ENCODE measurements at places on chromosomes 1 and 21.
A peak's percentile ranks its signal among the peaks of the same experiment; 100 is the strongest.

- peak; percentile 76 for DNase-seq
Measured at GRCh38 chr1:153578490-153578889, 12.8 kb upstream of the S100A2 start.

DNA sequence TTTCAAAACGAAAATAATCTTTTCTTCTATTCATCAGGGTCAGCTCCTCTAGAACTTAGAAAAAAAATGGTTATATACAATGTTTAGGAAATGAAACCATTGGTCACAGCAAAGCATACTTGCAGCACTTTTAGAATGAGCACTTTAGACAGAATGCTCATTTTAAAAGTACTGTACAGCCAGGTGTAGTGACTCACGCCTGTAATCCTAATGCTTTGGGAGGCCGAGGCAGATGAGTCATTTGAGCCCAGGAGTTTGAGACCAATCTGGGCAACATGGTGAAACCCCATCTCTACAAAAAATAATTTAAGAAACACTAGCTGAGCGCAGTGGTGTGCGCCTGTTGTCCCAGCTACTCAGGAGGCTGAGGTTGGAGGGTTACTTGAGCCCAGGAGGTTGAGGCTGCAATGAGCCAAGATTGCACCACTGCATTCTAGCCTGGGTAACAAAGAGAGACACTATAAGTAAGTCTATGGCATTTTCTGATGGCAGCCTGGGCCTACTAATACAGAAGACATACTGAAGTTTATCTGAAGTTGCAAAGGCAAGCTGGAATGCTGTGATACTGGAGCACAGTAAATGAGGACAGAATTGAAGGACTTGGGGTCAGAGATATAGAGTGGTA, 48.9 kb upstream of the ZNF326 start:
- DNase-seq: peak; percentile 67

DNA sequence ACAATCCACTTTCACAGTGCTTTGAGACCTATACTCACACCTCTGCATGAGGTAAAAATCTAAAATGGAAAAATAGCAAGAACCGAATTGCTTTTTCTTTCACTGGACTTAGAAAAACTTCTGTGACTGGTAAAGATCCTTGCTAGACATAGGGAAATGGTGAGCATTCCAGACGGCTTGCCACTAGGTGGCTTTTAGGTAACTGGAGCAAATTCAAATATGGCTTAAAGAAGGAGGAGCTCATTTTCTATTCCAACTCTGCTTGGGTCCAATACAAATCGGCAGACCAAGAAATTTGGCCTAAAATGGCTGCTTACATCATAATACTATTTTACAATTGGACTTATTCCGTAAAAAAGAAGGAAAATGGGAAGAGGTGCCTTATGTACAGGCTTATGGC, 977.9 kb downstream of the ADGRL2 start:
- no peak for DNase-seq

DNA sequence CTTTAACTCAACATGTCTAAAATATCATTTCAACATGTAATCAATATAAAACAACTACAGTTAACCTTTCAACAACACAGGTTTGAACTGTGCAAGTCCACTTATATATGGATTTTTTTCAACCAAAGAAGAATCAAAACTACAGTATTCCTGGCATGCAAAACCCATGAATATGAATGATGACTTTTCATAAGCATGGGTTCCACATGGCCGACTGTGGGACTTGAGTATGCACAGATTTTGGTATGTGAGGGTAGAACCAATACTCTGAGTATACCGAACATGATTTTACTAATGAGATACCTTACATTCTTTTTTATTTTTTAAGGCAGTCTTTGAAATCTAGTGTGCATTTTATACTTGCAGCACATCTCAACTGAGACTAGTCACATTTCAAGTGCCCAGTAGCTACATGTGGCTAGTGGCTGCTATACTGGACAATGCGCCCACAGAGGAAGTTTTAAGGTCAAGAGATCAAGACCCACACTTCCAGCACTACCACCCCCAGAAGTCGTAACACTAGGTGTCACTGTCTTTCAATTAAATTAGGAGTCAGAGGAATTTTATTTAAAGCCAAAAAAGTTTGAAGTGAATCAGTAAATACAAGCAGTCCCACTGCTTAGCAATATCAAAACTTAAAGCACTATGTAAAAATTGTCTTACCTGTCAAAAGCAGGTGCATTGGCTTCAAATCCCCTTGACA, 40.0 kb downstream of the SYNJ1 start:
- no peak for DNase-seq

GRCh38 chr1:1157914-1158710, 15.6 kb upstream of the TTLL10 start:
- DNase-seq: peak; percentile 28

DNA sequence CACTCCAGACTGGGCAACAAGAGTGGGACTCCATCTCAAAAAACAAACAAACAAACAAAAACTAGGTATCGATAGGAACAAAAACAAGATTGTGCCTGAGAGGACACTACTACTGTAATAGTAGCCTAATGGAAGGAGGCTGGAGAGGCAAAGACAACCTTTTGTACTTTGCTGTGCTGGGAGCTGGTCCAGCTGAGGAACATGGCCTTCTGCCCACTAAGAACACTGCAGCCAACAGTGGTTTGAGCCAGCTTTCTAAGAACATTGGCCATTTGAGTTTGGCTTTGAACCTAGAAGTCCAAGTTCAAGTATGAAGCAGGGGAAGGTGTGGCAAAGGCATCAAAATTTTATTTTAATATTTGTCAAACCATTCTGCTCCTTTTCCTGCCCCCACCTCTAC, 22.7 kb upstream of the RGS8 start:
- no peak for DNase-seq
